ENCODE measurements at places on chromosomes 7 and 10.

DNA sequence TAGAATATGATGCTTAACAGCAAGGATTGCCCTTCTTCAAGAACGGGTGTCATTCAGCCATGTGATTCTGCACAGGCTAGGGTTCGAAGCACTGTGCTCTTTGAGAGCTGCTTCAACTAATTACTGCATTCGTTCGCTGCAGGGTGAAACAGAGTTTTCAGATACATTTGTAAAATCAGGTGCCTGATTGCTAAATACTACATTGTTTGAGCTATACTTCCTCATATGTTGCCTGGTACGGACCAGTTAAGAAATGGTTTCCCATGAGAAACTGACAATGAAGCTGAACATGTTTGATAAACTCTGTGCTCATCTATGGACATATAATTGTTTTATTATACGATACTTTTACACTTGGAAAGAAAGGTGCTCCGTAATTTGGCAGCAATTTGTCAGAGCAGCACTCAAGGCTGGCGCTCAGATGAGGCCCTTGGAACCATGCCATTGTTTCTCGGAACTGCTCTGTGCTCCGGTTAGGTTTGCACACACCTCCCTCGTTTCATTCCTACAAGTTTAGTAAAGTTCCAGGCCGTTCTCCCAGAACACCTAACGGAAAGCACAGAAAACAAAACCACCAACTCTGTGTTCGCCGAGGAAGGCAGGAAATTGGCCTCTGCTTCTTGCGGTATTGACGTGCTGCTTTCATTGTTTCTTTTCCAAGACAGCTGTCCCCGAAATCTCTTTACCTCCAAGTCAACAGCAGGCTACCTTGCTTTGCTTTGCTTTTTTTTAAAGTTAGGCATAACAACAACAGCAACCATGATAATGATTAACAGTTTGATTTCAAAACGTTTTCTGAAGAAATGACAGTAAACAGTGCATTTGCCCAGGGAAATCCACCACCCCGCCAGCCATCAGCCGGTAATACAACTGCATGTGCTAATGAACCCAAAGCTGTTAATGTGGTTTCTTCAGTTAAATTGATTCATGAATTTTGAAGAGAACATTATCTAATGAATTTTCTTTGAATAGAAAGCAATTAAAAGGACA, 206.9 kb downstream of the EBF3 start:
- peak; percentile 21 for DNase-seq

DNA sequence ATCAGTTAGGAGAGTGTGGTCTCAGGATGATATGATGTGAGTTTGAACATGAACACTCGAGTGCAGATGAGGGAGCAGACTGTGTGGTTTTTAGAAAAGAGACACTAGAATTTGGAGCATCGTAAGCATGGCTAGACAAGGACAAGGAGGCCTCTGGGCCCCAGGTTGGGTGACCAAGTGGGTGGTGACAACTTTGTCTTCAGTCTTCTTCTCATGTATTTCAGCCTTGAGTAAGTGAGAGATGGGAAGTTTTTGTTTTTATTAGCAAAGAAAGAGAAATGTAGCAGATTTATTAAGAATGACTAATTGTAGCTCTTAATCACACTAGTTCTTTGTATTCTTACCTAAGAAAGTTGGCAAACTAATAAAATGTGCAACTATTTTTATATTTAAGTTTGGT, 16.3 kb downstream of the TES start:
- DNase-seq = no peak

GRCh38 chr7:150323682-150324372, 482 bp upstream of the ACTR3C start:
- no peak for DNase-seq

- DNase-seq = no peak
Observed at GRCh38 chr7:70072220-70072619, 473.9 kb downstream of the AUTS2 start.
